ENCODE measurements at places on chromosomes 6 and 20.

DNA sequence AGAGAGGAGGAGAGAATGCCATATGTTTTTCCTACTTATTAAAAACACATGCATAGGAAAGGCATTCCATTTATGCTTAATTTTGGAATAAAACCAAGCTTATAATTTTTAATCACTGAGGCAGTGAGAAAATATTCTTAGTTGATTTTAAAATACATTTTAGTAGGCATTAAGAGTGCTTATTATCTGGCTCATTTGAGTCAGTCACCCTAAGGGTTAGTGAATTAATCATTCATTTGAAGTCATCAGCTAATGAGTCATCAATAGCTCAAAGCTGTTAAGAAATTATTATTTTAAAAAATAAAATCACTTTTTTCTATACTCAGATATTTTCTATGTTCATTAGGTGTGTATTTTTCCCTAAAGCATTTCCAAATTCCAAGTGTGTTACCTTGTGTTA, 81.6 kb downstream of the TMEM200A start:
- no peak for DNase-seq

DNA sequence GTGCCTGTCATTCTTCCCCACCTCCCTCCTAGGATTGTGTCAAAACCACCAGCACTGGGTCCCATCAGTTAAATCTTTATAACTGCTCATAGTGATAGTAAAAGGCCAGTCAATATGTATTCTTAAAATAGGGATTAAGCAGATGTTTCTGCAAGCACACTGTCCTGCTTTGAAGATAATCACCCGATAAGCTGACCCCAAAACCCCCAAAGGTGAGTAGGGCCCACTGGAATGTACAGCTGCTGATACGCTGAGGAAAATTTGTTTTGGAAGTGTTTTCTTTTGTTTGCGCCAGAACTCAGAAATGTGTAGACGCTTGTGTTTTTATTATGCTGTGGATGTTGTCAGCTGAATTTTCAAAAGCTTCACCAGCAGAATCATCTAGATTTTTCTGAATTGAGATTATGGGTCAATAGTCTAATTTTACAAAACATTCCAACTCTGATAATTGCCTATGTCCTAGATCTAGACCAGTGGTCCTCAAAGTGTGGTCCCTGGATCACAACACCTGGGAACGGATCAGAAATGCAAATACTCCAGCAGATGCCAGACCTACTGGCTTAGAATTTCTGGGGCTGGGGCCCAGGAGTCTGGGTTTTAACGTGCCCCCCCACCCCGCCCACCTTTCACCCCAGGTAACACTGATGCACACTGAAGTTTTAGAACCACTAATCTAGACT, 11.4 kb downstream of the BFSP1 start:
- no peak for DNase-seq

- peak; percentile 69 for DNase-seq
Measured at GRCh38 chr6:24899997-24900325, 35.8 kb downstream of the RIPOR2 start.

DNA sequence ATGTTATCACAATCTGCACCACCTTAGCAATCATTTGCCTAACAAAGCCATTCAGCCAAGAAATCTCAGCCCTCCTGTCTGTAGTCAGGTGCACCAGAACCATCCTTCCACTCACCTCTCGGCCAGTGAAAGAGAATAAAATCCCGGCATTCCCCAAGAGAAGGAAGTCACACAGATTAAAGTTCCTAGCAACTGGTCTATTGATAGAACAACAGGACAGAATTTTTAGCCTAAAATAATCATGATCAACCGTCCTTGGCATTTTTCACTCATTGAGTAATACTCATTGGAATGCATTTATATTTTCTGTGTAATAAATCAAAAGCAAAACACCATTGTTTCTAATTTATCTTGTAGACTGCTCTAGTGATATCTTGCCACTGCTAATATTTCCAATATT, 85.7 kb upstream of the CDH4 start:
- DNase-seq = no peak

DNA sequence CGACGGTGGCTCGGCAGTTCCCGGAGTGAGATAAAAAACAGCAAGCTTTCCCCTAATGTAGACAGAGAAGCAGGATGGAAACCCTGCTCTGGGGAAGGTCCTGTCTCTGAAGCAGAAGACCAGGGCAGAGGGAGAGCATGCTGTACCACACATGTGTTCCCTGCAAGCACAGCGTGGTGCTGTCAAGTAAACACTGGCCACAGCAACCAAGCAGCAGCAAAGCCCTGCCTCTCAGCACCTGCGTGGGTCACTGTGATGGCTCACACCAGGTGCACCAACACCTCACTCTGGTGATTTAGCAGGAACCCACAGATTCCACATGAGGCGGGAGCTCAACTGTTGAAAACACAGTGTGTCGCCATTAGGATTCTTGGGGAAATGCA, 65.2 kb upstream of the TXNDC5 start:
- no peak for DNase-seq

DNA sequence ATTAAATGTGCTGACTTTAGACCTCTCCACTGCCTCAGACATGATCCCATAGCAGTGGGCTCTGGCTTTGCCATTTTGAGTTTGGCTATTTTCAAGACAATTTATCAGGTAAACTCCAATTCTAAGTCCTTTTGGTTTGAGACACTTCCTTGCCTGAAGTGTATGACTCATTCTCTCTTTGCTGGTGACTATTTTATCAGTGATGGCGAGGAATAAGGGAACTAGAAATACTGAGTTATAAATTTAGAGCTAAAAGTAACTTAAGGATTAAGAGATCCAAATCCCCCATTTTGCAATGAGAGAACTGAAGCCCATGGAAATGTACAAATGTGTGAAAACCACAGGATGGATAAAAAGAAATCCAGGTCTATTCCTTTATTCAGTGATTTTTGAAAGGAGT, 30.9 kb upstream of the CD83 start:
- DNase-seq = no peak

DNA sequence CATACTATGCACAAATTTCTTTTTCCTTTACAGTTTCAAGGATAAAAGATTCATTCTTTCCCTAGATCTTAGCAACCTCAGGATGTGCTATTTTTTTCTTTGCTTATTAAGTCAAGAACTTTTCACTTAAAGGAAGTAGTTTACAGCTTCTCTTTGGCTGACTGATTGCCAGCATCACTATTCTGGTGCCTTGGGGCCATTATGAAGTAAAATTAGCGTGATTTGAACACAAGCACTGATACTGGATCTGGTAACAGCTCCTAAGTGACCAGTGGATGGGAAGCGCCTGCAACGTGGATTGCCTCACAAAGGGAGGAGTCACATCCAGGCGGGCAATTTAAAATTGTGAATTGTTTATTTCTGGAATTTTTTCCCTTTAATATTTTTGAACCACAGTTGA, 147.1 kb downstream of the ARID1B start:
- DNase-seq = no peak

DNA sequence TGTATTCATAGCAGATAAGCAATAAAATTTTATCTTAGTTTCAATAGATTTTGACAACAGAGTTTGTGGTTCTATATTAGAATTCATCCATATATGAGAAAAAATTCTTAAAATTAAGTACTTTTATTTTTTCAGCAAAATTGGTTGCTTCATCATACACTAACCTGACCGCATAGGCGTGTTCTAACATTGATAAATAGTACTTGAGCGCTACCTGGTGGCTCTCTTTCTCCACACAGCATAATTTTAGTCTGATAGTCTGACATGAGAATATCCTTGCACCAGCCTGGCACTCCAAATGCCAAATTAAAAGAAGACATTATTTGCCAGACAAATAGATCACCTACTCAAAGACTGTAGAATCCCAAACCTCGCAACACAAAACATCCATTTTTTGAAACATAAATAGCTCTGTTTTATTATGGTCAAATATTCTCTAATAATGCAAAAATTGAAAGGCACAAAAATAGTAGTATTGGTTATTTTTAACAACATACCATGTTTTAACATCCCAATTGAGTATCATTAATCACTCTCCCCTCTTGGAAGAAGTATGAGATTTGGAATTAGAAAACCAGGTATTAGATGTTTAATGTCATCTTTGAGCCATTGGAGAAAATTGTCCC, 33.0 kb upstream of the FILIP1 start:
- DNase-seq = peak; percentile 70

DNA sequence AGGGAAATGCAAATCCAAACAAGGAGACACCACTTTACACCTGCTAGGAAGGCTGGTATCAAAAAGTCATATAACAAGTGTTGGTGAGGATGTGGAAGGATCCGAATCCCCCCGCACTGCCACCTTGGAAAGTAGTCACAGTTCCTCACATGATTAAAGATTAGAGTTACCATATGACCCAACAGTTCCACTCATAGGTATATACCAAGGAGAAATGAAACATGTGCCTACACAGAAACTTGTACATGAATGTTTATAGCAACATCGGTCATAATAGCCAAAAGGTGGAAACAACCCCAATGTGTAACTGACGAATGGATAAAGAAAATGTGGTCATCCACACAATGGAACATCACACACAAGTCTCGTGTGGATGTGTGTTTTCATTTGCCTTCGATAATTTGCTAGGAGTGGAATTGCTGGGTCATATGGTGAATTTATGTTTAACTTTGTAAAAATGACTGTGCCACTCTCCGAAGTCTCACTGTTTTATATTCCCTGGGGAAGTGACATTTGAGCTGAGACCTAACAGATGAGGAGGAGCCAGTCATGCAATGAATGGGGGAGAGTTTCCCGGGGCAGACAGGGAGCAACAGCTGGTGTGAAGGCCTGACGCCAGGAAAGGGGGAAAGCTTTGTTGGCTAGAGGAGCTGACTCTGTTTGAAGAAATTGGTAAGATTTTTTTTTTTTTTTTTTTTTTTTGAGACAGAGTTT, 125.9 kb upstream of the MLN start:
- DNase-seq = no peak

GRCh38 chr20:62875419-62876361, 14.1 kb upstream of the TCFL5 start:
- DNase-seq = no peak

- DNase-seq = no peak
Measured at GRCh38 chr6:10420546-10421157, 5.8 kb upstream of the TFAP2A start.

DNA sequence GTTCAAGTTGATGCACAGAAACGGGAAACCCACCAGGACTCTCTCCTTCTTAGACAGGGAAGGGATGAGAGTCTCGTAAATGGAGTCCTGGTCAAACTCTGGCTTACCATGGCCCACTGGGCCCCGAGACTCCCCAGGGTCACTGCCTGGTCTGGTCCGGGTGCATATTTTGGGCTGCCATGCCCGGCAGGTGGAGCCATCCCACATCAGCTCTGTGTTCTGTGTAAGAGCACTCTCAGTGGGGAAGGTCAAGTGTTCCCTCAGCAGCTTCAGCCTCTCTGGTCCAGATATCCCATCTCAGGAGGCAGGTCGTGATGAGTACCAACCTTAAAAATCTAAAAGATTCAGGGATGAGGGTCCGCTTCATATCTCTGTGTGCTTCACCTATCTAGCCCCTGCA, 138.8 kb downstream of the EDN3 start:
- no peak for DNase-seq

DNA sequence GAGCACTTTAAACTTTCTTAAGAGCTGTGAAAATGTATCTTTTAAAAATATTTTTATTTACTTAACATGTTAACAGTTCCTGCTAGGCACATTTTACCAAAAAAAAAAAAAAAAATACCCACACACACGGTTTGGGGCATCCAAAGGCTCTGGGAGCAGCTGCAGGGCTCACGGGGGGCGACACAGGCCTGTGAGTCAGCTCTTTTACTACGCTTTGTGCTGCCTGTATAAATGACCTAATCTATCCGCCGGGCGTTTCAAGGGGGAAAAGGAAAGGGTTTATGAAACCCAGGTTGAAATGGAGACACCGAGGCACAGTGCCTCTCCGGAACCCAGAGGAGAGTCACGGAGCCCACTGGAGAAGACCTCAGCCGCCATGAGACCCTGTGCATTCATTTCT, 40.4 kb downstream of the DLL1 start:
- DNase-seq = no peak

- DNase-seq = no peak
Measured at GRCh38 chr6:41586252-41587007, 40.2 kb downstream of the FOXP4 start.

DNA sequence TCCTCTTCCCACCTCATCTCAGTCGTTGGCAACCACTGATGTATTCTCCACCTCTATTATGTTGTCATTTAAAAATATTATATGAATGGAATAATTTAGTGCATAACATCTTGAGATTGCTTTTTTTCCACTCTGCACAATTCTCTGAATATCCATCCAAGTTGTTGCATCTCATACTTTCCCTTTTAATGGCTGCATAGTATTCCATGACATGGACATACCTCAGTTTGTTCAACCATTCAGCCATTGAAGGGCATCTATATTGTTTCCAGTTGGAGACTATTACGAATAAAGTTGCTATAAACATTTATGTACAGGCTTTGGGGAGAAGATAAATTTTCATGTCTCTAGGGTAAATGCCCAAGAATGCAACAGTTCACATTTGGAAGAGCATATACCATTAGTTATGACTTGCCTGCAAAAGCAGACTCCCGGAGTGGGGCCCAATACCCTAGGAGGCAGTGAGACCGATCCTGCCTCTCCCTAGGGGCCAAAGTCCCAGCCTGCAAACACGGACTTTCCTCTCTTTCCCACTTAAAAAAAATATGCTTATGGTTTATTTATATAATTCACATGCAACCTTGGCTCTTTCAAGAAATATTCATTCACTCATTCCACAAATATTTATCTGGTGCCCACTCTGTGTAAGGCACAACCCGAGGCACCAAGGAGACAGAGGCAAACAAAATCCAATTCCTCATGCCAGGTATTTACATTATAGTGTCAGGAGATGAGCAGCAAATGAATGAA, 227.0 kb upstream of the PMEPA1 start:
- DNase-seq = no peak

DNA sequence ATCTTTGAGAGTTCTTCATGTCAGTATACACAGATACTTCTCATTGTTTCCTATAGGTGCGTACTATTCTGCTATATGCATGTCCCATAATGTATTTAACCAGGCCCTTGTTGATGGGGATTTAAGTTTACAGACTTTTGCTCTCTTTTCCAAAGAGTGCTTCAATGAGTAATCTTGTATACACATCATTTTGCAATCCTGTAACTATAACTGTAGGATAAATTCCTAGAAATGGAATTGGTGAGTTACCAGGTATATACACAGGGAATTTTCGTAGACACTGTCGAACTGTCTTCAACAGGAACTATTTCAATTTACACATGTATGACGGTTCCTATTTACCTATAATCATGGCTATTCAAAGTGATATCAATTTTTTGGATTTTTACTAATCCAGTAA, 15.2 kb upstream of the SNRPC start:
- no peak for DNase-seq

GRCh38 chr20:39019805-39020325, 57.7 kb downstream of the DHX35 start:
- DNase-seq = no peak

GRCh38 chr6:157981132-157981394, 600 bp upstream of the SYNJ2 start:
- DNase-seq = no peak
